ENCODE measurements at places on chromosomes 16 and 17.

GRCh38 chr16:3915426-3916260 lies 35.1 kb upstream of the CREBBP start:
- no peak for DNase-seq

DNA sequence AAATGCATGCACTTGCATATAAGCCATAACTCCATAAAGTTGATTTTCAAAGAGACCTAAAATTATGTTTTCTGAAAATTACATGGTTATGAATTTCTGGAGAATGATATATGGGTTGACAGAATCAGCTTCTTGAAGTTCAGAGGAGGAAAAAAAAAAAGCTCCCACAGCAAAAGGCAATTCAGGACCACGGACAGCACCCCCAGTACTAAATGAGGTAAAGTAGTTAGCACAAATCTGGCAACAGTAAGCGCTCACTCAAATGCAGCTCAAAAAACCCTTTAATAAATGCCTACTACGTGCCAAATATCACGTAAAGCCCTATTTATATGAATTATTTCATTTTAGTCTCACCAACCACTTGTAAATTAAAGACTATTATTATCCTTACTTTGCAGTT lies 135.2 kb downstream of the SHISA9 start:
- DNase-seq: no peak

DNA sequence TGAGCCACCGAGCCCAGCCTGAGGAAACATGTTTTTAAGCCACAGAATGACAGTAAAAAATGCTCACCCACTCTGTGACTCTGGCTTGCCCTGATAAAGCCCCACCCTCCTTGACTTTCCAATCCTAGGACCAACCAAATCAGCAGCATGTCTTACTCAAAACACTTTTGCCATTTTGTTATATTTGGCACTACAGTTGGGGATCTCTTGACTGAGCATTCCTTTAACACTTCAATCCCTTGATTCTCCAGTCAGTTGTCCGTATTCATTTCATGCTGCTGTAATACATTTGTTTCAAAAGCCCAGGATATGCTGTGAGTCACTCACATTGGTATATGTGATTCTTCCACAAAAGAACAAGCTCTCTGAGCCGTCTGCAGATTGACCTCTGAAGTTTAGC lies 8.2 kb downstream of the MYH3 start:
- DNase-seq: no peak

- no peak for DNase-seq
Measured at GRCh38 chr16:9138731-9139501, 47.5 kb downstream of the HAPSTR1 start.

- DNase-seq: no peak
Measured at GRCh38 chr16:20084624-20085226, 11.0 kb upstream of the GPR139 start.

All from 8988T (cell line).